ENCODE measurements at places on chromosomes 2 and 18. TPM values are rescaled to one million over a fixed set of nuclear protein-coding genes. Genes with fewer than 3 reads are reported as not detected.

The UGT1A4 gene
- not detected for total RNA-seq

The CHN1 gene
- total RNA-seq: 16.6 TPM

The GNLY gene
- total RNA-seq: 18.6 TPM

The CCL20 gene
- total RNA-seq: 6.0 TPM

The SIX3 gene
- 0.08 TPM for total RNA-seq

The ZRANB3 gene
- total RNA-seq: 10.2 TPM
